ENCODE measurements at places on chromosomes 11 and 22. TPM values are rescaled to one million over a fixed set of nuclear protein-coding genes. Genes with fewer than 3 reads are reported as not detected.

DNA sequence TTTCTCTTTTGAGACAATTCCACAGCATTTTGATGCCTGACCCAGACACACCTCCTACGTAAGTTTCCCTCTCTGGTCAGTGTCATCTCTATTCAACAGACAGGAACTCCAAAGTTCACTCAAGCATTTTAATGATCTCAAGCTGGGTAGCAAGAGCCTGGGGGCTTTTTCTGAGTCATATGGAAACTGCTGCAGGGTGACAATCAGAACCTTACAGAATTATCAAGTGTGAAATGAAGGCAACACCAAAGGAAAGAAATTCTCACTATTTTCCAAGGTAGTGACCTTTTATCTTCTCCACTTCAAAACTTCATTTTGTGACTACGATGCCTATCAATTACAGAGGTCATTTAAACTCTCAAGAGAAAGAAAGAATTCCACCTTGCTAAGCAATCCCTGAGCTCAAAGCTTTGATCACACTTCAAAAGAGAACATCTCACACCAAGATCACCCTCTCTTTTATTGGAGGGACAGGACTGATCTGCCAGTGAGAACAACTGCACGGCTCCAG lies 229.0 kb upstream of the ZC3H12C start:
- DNase-seq: no peak
- no peak overlapping the region for H3K4me3 ChIP-seq
- H3K27ac ChIP-seq: no peak overlapping the region
- H3K36me3 ChIP-seq: no peaks in the 10 kb centered on the region
- H3K4me1 ChIP-seq: no peaks in the 10 kb centered on the region
- H3K27me3 ChIP-seq: no peaks in the 10 kb centered on the region

POU2AF2 gene
- total RNA-seq: not detected

- DNase-seq: no peak
- H3K27me3 ChIP-seq: peaks cover 83% of the 10 kb centered on the region
- H3K4me3 ChIP-seq: no peak overlapping the region
These were observed 119.0 kb downstream of the CADM1 start for GRCh38 chr11:115385226-115385625.

GRCh38 chr22:48651036-48651890 lies 1176.4 kb downstream of the BRD1 start:
- DNase-seq: no peak
- no peak overlapping the region for H3K4me3 ChIP-seq
- H3K27ac ChIP-seq: no peak overlapping the region
- H3K27me3 ChIP-seq: no peaks in the 10 kb centered on the region

DNA sequence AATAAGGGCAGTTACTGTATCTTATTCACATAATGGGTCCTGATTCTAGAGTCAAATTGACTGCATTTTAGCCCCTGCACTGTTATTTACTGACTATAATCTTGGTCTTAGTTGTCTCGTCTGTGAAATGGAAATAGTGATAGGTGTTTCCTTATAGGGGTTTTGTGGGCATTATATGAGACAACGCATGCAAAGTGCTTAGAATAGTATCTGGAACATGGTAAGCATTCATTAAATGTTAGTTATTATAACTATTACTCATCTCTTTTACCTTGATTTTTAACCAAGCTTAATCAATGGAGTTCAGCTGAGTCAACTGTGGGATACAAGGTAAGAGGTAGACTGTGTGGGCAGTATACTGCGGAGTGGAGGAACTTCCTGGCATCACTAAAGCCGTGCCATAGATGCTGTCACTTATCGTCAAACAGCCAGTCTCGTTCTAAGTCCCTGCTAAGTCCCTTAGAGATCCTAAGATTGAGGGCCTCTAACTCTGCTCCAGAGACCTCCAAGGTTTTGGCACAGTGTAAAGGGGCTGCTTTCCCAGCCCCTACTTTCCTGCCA lies 2.6 kb upstream of the ZC3H12C start:
- no peaks in the 10 kb centered on the region for H3K27me3 ChIP-seq
- peaks cover 11% of the 10 kb centered on the region for H3K36me3 ChIP-seq
- no peak for DNase-seq
- no peak overlapping the region for H3K4me3 ChIP-seq
- H3K4me1 ChIP-seq: peaks cover 22% of the 10 kb centered on the region
- no peak overlapping the region for H3K27ac ChIP-seq

GRCh38 chr11:63508009-63508408 lies 2.1 kb downstream of the LGALS12 start:
- H3K4me1 ChIP-seq: no peaks in the 10 kb centered on the region
- H3K36me3 ChIP-seq: no peaks in the 10 kb centered on the region
- no peak overlapping the region for H3K27ac ChIP-seq
- DNase-seq: peak; percentile 35
- H3K27me3 ChIP-seq: no peaks in the 10 kb centered on the region
- H3K4me3 ChIP-seq: no peak overlapping the region

C11orf42 gene
- not detected for total RNA-seq

SLC29A2 gene
- total RNA-seq: 3.6 TPM

DDX25 gene
- total RNA-seq: not detected

DNA sequence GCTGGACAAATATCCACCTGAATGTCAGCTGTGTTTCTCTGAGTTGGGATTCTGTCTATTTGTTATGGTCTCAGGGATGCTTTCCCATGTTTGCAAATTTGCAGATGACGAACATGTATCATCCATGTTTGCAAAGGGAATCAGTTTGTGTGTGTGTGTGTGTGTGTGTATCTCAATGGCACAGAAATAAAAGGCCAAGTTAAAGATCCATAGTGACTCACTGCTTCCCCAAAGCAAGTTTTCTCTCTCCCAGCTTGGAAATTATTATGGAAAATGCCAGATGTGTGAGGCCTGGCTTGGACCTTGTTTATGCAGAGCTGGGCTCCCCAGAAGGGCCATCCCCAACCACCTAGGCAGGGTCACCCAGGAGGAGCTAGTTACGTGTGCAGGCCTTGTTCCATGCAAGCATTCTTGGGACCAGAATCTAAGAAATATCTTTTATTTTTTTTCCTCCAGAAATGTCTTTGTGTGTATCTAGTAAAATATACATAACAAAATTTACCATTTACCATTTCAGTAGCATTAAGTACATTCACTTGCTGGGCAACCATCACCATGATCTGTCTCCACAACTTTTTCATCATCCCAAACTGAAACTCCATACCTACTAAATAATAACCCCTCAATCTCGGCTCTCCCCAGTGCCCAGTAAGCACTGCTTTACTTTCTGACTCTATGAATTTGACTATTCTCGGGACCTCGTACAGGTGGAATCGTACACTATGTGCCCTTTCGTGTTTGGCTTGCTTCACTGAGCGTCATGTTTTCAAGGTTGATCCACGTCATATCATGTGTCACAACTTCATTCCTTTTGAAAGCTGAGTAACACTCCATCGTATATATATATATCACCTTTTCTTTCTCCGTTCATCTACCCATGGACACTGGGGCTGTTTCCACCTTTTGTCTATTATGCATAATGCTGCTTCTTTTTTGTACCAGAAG lies 56.6 kb upstream of the WNT7B start:
- no peaks in the 10 kb centered on the region for H3K4me1 ChIP-seq
- DNase-seq: no peak
- H3K36me3 ChIP-seq: no peaks in the 10 kb centered on the region
- no peaks in the 10 kb centered on the region for H3K27me3 ChIP-seq
- no peak overlapping the region for H3K27ac ChIP-seq

GRCh38 chr11:71244116-71244810 lies 8.1 kb downstream of the SHANK2 start:
- H3K4me1 ChIP-seq: peaks cover 11% of the 10 kb centered on the region
- DNase-seq: no peak

DNA sequence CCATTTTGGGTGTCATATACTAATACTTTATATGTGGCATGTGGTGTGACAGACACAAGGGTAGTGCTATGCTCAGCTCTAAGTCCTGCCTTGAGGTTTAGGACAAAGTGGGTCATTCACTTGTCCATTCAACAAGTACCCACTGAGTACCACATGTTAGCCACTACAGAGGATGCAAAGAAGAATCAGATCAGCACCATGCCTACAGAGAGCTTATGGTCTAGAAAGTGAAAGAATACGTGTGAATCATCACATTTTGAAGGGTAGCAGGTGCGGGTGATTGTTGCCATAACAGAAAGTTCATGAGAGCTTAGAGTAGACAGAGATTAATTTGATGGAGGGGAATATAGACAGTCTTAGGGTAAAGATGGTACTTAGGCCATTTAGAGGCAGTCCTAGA lies 18.3 kb downstream of the CLMP start:
- peaks cover 15% of the 10 kb centered on the region for H3K36me3 ChIP-seq
- no peak for DNase-seq
- peaks cover 67% of the 10 kb centered on the region for H3K4me1 ChIP-seq
- H3K27ac ChIP-seq: no peak overlapping the region
- no peak overlapping the region for H3K4me3 ChIP-seq

GRCh38 chr11:123249354-123249753 lies 54.3 kb upstream of the CLMP start:
- no peaks in the 10 kb centered on the region for H3K36me3 ChIP-seq
- H3K27ac ChIP-seq: no peak overlapping the region
- H3K4me1 ChIP-seq: peaks cover 18% of the 10 kb centered on the region
- no peaks in the 10 kb centered on the region for H3K27me3 ChIP-seq
- no peak for DNase-seq
- no peak overlapping the region for H3K4me3 ChIP-seq

DNA sequence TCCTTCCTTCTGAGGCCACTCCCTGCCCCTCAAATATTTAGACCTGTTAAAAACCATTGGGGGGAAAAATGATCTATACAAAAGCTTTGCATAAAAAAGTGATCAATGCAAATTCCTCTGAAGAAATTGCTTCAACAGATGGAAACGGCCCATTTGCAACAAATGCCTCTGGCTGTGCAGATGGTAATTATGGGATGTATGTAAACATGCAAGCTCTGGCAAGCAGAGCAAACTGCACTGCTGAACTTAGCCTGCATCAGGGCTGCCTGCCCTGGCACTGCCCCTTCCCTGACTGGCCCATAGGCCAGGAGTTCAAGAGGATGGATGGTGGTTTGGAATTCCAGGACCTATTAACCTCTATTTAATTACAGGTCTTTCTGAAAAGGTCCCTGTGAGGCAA lies 388.7 kb downstream of the MIAT start:
- no peak overlapping the region for H3K4me3 ChIP-seq
- H3K4me1 ChIP-seq: peaks cover 4% of the 10 kb centered on the region
- DNase-seq: no peak
- H3K27ac ChIP-seq: no peak overlapping the region

GRCh38 chr11:121557348-121557747 lies 104.6 kb upstream of the SORL1-AS1 start:
- DNase-seq: no peak
- no peaks in the 10 kb centered on the region for H3K36me3 ChIP-seq
- no peak overlapping the region for H3K27ac ChIP-seq
- peaks cover 11% of the 10 kb centered on the region for H3K4me1 ChIP-seq
- H3K4me3 ChIP-seq: no peak overlapping the region

DNA sequence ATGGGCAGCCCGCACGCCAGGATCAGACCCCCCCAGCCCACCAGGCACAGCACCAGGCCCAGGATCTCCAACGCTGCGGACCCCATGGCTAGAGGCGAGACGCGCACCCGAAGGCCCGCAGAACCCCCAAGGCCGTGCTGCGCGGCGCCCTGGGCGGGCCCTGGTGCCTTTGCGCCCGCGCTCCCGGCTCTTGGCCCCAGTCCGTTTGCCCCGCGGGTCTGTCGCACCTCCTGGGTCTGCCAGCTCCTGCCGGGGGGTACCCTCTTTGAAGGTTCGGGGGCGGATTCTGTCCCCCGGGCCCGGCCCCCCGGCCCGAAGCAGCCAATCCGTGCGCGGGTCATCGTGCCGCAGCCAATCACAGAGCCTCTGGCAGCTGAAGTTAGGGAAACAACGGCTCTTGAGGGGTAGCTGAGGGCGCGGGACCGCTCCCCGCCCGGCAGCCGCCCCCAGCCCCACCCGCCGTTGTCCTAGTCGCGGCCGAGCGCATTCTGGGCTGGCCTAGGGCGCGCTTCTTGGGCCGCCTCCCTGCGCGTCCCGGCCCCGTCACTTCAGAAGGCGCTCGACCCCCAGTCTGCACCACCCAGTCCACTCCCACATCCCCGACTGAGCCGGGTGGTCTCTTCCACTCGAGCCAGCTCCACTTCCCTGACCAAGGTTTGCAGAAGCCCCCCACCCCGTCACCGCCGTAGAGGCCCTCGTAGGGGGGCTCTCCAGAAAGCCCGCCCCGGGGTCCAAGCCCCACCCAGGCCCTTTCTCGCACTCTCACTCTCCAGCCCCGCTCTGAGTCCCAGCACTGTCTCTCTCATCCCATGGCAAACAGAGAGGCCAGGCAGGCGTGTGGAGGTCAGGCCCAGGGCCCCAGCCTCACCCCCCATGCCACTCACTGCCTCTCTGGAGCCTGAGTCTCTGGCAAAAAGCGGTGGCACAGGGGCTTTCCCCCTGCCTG lies at the start of gene CLDN5:
Gene CLDN5 (minus strand): TSS at position 241 of the 946 bp plus-strand sequence. CDS start 155 bp downstream, at position 86.
- H3K4me1 ChIP-seq: no peaks in the 10 kb centered on the region
- no peaks in the 10 kb centered on the region for H3K27me3 ChIP-seq
- H3K4me3 ChIP-seq: no peak within 1 kb of the TSS
- DNase-seq: no peak
- H3K27ac ChIP-seq: no peak within 1 kb of the TSS
- H3K36me3 ChIP-seq: peaks cover 4% of the 10 kb centered on the region

DNA sequence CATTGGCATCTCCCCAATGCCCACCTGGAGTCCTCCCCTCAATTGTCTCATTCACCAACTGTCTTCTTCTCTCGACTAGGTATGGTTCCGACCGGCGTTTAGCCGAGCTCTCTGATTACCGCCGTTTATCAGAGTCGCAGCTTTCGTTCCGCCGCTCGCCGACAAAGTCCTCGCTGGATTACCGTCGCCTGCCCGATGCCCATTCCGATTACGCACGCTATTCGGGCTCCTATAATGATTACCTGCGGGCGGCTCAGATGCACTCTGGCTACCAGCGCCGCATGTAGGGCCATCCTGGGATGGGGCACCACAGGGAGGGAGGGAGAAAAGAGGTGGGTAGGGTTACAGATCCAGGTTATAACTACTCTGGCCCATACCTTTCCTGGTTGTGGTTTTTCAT lies 10.0 kb downstream of the RBM14 start:
- no peaks in the 10 kb centered on the region for H3K27me3 ChIP-seq
- H3K4me3 ChIP-seq: no peak overlapping the region
- H3K27ac ChIP-seq: no peak overlapping the region
- H3K4me1 ChIP-seq: peaks cover 5% of the 10 kb centered on the region
- peaks cover 96% of the 10 kb centered on the region for H3K36me3 ChIP-seq

DNA sequence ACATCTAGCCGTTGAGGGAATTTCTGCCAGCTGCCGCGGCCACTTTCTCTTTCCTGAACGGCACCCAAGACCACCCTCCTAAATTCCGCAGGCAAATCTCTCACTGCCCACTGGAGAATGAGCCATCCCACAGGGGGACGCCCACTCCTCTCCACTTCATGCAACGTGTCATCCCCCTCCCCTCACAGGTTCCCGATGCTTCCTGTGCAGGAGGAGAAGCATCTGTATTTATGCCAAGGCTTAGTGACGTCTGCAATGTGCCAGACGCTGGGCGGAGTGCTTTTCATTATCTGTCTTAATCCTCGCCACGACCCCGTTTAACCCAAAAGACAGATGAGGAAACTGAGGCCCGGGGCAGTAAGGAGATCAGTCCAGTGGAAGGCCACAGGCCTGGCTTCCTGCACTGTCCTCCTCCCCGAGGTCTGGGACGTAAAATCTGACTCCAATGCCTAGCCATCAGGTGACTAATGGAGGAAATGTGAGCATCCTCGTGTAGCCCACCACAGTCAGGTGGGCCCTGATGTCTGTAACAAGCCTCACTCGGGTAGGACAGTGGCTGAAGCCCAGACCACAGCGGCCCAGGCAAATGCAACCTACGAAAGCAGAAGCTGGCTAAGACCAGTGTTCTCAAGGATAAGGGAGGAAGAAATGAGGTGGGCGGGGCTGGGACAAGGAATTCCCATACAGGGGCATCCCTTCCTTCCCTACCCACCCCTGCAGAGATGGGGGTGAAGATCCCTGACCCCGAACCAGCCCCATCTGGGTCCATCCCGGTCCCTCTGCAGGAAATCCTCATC lies 23.1 kb downstream of the MN1 start:
- H3K4me3 ChIP-seq: no peak overlapping the region
- no peaks in the 10 kb centered on the region for H3K27me3 ChIP-seq
- no peaks in the 10 kb centered on the region for H3K36me3 ChIP-seq
- no peak overlapping the region for H3K27ac ChIP-seq

SCUBE2 gene
- total RNA-seq: 0.93 TPM

All from MCF 10A (cell line).